Naive thymus-derived CD8-positive, alpha-beta T cell (primary cell): ENCODE measurements at places on chromosomes 12 and 14.

DNA sequence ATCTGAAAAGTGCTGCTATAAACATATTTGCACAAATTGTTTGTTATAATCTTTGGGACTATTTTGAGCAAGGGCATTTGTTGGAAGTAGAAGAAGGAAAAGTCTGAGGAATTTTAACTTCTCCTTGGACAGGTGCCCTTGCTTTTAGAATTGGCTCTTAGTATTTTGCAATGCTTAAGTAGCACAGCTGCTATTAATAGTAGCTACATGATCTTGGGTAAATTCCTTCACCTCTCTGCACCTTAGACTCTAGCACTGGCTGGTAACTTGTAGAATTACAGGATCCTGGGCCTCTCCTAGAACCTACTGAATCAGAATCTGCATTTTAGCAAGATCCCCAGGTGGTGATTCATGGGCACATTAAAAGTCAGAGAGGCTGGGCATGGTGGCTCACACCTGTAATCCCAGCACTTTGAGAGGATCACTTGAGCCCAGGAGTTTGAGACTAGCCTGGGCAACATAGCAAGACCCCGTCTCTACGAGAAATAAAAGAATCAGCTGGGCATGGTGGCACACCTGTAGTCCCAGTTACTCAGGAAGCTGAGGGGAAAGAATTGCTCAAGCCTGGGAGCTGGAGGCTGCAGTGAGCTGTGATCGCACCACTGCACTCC is 10.8 kb upstream of the TMEM120B start:
- no peaks in the 10 kb centered on the region for H3K36me3 ChIP-seq
- no peak for DNase-seq
- no peaks in the 10 kb centered on the region for H3K4me1 ChIP-seq

DNA sequence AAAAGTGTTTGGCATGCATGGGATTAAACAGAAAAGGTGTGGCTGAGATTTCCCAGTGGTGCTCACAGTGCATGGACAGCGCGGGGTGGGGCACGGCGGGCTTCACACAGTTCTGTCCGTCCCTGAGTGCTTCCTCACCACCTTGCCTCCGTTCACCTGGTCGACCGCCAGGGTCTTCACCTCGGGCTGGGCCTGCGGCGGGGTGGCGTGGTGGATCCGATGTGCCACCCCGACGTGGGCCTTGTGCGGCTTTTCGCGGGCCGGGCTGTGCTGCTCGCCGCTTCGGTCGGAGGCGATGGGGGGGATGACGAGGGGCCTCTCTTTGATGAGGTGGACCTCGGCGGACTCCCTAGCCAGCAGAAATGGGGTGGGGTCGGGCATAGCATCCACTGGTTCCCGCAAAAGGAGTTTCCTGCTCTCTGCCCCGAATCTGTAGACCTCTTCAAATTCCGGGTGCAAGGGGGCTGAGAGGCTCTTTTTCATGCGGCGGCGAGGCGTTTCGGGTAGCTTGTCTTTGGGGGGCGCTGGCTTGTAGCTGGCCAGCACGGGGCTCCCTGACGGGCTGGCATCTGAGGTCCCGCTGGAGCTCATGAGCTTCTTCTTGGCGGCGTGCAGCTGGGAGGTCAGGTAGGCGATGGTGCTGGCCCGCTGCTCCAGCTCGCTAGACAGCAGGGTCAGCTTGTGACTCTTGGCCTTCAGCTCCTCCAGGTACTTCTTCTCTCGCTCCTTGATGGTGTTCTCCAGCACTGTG is 35.5 kb downstream of the CCDC92 start:
- H3K27ac ChIP-seq = peak overlapping the region; percentile 93
- H3K36me3 ChIP-seq = peaks cover 25% of the 10 kb centered on the region
- no peaks in the 10 kb centered on the region for H3K27me3 ChIP-seq
- peaks cover 56% of the 10 kb centered on the region for H3K4me1 ChIP-seq
- DNase-seq = no peak
- H3K4me3 ChIP-seq = peak overlapping the region; percentile 78

DNA sequence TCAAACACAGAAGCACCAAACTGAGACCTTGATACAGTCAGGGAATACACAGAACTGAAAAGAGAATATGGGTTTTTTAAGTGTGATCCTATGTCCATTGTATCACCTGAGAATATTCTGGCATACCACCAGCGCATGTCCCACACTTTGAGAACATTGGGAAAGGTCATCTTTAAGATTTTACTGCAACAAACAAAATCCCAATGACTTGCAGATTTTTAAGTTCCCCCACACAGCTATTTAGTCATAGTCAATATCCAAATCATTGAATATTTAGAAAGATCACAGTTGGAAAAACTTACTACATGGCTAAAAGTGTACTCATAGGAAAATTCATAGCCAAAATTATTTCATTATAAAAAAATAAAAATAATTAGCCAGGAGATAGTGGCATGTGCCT is 54.5 kb downstream of the TRPV4 start:
- no peaks in the 10 kb centered on the region for H3K36me3 ChIP-seq
- H3K4me3 ChIP-seq = no peak overlapping the region
- H3K27me3 ChIP-seq = no peaks in the 10 kb centered on the region
- peaks cover 8% of the 10 kb centered on the region for H3K4me1 ChIP-seq
- DNase-seq = no peak

DNA sequence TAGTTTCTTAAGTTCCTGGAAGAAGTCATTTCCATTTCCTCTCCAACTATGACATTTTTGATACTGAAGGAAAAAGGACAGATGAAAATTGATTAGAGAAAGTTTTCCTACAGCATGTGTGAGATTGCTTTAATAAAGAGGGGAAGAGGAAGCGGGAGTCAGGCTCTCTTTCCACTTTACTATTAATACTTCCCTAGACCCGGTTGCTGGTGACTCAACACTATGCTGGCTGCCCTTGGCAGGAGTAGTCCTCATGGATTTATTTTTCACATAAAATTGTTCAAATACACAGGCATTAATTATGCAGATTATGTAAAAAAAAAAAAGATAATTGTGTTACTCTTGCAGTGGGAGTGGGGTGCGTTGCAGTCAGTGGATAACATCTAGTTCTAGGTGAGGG is 293.4 kb downstream of the EGLN3 start:
- H3K27me3 ChIP-seq = no peaks in the 10 kb centered on the region
- no peak overlapping the region for H3K27ac ChIP-seq
- no peak for DNase-seq
- no peak overlapping the region for H3K4me3 ChIP-seq
- no peaks in the 10 kb centered on the region for H3K4me1 ChIP-seq
- H3K36me3 ChIP-seq = no peaks in the 10 kb centered on the region

DNA sequence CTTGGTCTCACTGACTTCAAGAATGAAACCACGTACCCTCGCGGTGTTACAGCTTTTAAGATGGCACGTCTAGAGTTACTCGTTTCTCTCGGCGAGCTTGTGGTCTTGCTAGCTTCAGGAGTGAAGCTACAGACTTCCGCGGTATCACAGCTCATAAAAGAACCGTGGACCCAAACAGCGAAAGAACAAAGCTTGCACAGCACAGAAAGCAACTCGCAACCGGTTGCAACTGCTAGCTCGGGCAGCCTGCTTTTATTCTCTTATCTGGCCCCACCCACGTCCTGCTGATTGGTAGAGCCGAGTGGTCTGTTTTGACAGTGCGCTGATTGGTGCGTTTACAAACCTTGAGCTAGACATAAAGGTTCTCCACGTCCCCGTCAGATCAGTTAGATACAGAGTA is 4.2 kb upstream of the CLEC4C start:
- DNase-seq = no peak
- H3K27me3 ChIP-seq = no peaks in the 10 kb centered on the region
- H3K36me3 ChIP-seq = no peaks in the 10 kb centered on the region
- H3K4me1 ChIP-seq = no peaks in the 10 kb centered on the region
- no peak overlapping the region for H3K27ac ChIP-seq

DNA sequence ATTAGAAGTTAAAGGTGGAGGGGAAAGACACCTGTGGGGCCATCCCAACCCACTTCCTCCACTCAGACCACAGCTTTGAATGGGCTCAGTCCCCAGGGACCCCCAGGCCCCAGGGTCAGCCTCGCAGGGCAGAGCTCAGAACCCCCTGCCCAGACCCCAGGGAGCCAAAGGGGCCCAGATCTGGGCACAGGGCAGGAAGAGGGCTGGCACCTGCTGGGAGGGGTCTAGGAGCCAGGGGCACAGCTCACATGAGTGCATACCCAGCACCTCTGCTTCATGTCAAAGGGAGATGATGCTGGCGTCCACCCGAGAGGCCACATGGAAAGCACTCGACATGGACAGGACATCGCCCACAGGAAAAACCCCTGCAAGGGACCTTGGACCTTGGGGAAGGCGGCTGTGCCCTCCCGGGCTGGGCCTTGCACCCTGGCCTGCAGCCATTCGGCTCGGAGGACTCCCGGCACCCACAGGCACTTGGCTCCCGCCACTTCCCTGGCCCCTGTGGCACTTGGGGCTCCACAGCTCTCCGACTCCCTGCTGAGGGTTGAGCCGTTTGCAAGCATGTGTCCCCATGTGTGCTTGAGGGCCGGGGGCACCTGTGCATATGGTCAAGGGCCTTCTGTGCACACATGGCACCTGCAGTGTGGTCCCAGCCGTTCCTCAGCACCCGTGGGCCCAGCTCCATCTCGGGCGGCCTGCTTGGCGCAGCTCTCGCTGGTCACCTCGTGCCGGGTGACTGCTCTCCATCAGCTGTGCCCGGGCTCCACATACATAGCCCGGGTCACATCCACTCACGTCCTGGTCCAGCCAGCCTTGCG is 7.8 kb upstream of the AMN start:
- H3K27ac ChIP-seq = no peak overlapping the region
- peaks cover 9% of the 10 kb centered on the region for H3K4me1 ChIP-seq
- DNase-seq = no peak
- no peak overlapping the region for H3K4me3 ChIP-seq

GRCh38 chr12:99063182-99063581 is 418.1 kb downstream of the APAF1 start:
- peaks cover 3% of the 10 kb centered on the region for H3K27me3 ChIP-seq
- H3K4me1 ChIP-seq = no peaks in the 10 kb centered on the region
- no peak overlapping the region for H3K27ac ChIP-seq
- DNase-seq = no peak
- no peak overlapping the region for H3K4me3 ChIP-seq

DNA sequence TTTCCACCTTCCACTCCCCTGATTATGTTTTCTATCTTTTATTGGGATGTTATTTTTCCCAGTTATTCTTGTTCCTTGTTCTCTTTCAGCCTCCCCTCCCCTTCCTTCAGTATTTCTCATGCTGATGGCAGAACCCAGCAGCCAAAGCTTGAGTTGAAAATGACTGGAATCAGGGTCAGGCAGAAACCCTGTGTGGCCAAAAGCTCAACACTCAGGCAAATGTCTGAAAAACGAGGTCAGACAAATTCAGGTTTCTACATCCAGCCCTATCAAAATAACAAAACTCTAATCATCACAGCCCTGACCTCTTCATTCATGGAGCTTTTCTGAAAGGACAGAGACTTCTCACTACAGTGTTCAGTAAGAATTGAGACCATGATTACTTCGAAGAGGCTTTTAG is 134.6 kb downstream of the PTPRR start:
- H3K27ac ChIP-seq = no peak overlapping the region
- no peaks in the 10 kb centered on the region for H3K4me1 ChIP-seq
- no peak overlapping the region for H3K4me3 ChIP-seq
- DNase-seq = no peak

- H3K4me3 ChIP-seq = no peak overlapping the region
- H3K36me3 ChIP-seq = peaks cover 6% of the 10 kb centered on the region
- no peaks in the 10 kb centered on the region for H3K4me1 ChIP-seq
- DNase-seq = no peak
- peaks cover 3% of the 10 kb centered on the region for H3K27me3 ChIP-seq
- no peak overlapping the region for H3K27ac ChIP-seq
These were observed 92.5 kb downstream of the IPO8 start for GRCh38 chr12:30603129-30603528.

DNA sequence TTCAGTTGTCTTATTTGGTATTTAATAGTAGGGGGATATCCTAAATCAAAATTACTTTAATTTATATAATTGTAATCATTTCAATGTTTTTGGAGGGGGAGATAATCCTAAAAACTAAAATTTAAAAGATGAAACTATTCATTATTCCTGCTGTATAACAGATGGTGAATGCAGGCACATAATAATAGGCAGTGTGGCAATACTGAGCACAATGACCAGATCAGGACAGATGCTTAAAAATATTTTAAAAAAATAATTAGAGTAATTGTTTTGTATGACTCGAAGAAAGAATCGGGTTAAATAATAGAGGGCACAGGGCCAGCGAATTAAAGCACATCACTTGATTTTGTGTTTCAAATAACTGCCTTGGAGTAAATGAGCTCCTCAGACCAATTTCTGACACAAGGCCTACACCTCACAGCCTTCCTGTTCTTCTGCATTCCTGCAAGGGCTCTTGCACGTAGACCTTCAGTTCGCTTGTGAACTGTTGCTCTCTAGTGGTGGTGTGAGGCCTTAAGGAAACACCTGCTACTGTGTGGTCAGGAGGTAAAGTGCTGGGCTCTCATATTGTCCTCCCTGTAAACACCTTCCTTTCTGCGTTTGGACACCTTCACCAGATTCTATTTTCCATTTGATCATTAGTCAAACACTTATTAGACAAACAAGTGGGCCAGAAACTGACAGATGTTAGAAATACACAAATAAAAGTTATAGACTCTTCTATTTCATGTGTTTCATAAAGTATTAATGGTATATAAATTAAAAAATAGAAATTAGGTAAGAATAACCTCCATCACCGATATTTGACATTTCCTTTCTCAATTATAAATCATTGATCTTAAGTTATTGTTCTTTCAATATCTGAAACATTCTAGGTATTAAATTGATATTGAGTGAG is 29.3 kb upstream of the KLRF1 start:
- H3K4me3 ChIP-seq = no peak overlapping the region
- peaks cover 20% of the 10 kb centered on the region for H3K4me1 ChIP-seq
- no peaks in the 10 kb centered on the region for H3K27me3 ChIP-seq
- DNase-seq = peak; percentile 89

- no peaks in the 10 kb centered on the region for H3K36me3 ChIP-seq
- H3K4me3 ChIP-seq = no peak overlapping the region
- no peak for DNase-seq
- peaks cover 4% of the 10 kb centered on the region for H3K27me3 ChIP-seq
- no peaks in the 10 kb centered on the region for H3K4me1 ChIP-seq
These were observed 148.7 kb upstream of the CLEC14A start for GRCh38 chr14:38404616-38405015.

- no peaks in the 10 kb centered on the region for H3K4me1 ChIP-seq
- peaks cover 32% of the 10 kb centered on the region for H3K36me3 ChIP-seq
- H3K27ac ChIP-seq = no peak overlapping the region
- no peak overlapping the region for H3K4me3 ChIP-seq
These were observed 67.1 kb downstream of the BLTP3B start for GRCh38 chr12:100075598-100075997.
